ENCODE measurements at places on chromosomes 4 and X. TPM values are rescaled to one million over a fixed set of nuclear protein-coding genes. Genes with fewer than 3 reads are reported as not detected.

NEUROG2 gene
- polyA plus RNA-seq, result not detected

DKC1 gene
- polyA plus RNA-seq, result 22.3 TPM

GSX2 gene
- not detected for polyA plus RNA-seq

GPR50 gene
- 0.04 TPM for polyA plus RNA-seq

POU3F4 gene
- not detected for polyA plus RNA-seq

RAB9B gene
- 1.0 TPM for polyA plus RNA-seq

GLOD5 gene
- 0.15 TPM for polyA plus RNA-seq

LDB2 gene
- polyA plus RNA-seq, result 4.4 TPM

GLA gene
- polyA plus RNA-seq, result 19.8 TPM

TMEM144 gene
- 2.7 TPM for polyA plus RNA-seq

IL1RAPL1 gene
- polyA plus RNA-seq, result 0.02 TPM

MAGEA4 gene
- polyA plus RNA-seq, result not detected

AMOT gene
- polyA plus RNA-seq, result 0.89 TPM

MAGEA2 gene
- polyA plus RNA-seq, result not detected

CT45A6 gene
- polyA plus RNA-seq, result not detected

TSPAN5 gene
- 8.8 TPM for polyA plus RNA-seq

FAAH2 gene
- 7.6 TPM for polyA plus RNA-seq

FAT1 gene
- 21.0 TPM for polyA plus RNA-seq

CLIC2 gene
- polyA plus RNA-seq, result 2.0 TPM

GRIPAP1 gene
- polyA plus RNA-seq, result 22.8 TPM

RENBP gene
- 1.6 TPM for polyA plus RNA-seq

SPANXD gene
- not detected for polyA plus RNA-seq

HMGB3 gene
- polyA plus RNA-seq, result 25.5 TPM

GRPR gene
- polyA plus RNA-seq, result 0.08 TPM

PABPC1L2B gene
- polyA plus RNA-seq, result not detected

TMEM35A gene
- 0.39 TPM for polyA plus RNA-seq

SMR3B gene
- not detected for polyA plus RNA-seq

SRPX gene
- 10.4 TPM for polyA plus RNA-seq

SPANXB1 gene
- not detected for polyA plus RNA-seq

SLC26A1 gene
- 0.09 TPM for polyA plus RNA-seq
